CD8-positive, alpha-beta memory T cell (primary cell): ENCODE measurements at places on chromosomes 12 and 14.

DNA sequence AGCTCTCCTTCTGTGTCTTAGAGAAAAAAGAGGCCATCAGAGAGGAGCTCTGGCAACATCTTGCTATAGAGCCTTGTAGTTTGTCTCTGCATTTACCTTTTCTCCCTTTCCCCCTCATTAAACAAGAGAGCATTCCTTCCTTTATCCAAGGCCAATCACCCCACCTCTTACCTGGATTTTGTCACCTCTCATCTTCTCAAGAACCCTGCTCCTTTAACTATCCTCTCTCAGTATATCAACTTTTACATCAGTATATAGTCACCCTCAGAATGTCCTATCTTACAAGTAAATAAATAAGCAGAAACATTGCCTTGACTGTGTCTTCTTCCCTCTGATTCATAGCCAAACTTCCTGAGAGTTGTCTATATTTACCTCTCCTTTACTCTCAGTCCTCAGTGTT is 105.0 kb upstream of the SLC38A2 start:
- DNase-seq: no peak

- DNase-seq: no peak
These were observed 97.0 kb downstream of the PHETA1 start for GRCh38 chr12:111271674-111272418.

GRCh38 chr12:59322473-59322872 is 273.4 kb upstream of the SLC16A7 start:
- DNase-seq: no peak

GRCh38 chr12:47946413-47947323 is 16.7 kb upstream of the TMEM106C start:
- no peak for DNase-seq

DNA sequence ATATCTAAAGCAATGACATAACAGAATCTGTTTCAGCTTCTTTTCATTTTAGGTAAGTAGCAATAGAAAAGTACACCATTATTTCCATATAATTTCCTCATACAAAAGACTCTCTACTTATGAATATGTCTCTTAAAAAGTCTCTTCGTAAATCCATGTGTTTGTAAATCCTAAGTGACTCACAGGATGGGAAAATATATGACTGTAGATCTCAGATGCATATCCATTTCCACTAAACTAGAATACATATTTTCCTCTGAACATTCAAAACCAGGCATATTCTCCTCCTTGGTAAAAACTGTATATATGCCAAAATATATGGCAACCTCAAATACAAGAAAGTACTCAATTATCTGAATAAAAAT is 93.6 kb downstream of the TXNDC16 start:
- DNase-seq: no peak

GRCh38 chr12:15808652-15809051 is 19.5 kb upstream of the EPS8 start:
- no peak for DNase-seq

DNA sequence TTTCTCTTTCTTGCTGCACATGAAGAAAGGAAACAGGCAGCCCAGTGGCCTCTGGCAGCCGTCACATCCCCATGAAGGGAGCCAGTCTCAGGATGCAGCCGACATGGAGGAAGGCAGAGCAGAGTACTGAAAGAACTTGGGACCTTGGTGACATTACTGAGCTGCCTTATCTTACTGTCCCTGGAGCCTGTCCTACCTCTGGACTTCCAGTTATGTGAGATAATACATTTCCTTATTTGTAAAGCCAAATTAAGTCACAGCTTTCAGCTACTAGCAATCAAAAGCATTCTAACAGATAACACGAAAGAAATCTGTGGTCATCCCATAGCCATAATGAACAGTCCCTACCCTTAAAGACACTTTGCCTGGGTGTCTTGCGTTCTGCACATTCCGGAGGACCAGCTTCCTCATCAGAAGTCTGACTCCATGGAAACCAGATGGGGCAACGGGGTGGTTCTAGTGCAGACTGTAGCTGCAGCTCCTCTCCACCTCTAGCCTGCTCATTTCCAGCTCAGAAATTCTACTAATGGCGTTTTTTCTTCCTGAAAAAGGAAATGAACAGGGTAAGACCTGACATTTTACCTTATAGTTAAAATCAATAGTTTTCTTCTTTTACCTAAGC is 7.8 kb upstream of the EGLN3 start:
- no peak for DNase-seq

GRCh38 chr14:85041618-85042017 is 488.3 kb upstream of the FLRT2 start:
- no peak for DNase-seq

DNA sequence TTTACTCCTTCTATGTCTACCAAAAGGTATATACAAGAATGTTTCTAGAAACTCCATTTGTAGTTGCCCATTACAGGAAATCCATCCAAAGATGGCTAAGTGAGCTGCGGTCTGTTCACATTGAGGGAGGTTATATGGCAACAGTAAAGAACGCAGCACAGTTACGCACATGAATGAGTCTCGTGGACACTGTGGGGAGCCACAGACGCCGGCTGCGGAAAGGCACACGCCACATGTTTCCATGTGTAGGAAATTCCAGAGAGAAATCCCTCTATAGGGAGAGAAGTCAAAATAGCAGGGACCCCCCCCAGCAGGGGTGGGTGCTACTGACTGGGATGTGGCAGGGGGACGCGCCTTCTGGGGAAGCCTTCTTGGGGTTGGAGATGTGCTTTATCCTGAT is 139.0 kb upstream of the NCOR2 start:
- no peak for DNase-seq

DNA sequence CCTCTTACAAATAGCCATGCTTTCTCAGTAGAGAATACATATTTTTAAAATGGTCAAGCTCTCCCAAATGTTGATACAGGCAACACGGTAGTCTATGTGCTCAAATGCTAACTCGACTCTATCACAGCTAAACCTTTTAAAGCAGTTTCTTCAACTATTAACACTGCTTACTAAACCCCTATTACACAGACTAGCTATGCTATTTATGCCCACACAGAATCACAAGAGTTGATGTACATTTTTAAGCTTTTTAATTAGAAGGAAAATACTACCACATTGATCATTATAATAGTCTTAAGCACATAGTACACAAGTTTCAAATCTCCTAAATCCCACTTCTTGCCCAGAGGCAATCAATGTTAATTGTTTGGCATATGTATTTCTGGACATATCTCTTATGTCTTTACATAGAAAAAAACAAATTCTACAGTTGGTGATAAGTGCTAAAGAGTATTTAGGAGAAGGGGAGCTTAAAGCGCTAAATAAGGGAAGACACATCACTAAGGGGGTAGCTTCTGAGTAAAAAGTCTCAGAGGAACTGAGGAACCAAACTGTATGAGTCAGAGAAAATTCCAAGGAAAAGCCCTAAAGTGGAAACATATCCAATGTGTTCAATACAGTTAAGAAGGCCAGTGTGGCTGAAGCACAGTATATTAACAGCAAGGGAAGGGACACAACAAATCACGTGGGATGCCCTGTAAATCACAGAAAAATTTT is 13.7 kb downstream of the HNRNPC start:
- no peak for DNase-seq

GRCh38 chr14:68477461-68478085 is 315.3 kb downstream of the ZFP36L1 start:
- DNase-seq: no peak

DNA sequence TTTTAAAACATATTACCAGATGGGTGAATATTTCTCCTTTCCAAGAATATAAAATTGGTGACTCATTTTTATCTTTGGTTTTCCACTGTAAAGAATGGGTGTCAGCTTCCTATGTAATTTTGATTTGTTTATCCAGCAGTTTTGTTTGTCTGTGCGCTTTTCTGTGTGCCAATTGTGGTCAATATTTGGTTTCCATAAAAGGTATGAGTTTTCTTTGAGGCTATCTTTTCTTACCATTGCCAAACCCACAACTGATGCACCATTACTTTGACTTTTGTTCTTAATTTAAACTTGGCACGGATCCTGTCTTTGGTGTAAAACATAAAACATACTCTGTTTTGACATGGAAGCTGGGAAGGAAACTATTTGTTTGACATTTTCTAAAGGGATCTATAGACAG is 78.8 kb upstream of the NAV3 start:
- DNase-seq: no peak

GRCh38 chr12:88579601-88580050 is 645 bp downstream of the KITLG start:
- no peak for DNase-seq

DNA sequence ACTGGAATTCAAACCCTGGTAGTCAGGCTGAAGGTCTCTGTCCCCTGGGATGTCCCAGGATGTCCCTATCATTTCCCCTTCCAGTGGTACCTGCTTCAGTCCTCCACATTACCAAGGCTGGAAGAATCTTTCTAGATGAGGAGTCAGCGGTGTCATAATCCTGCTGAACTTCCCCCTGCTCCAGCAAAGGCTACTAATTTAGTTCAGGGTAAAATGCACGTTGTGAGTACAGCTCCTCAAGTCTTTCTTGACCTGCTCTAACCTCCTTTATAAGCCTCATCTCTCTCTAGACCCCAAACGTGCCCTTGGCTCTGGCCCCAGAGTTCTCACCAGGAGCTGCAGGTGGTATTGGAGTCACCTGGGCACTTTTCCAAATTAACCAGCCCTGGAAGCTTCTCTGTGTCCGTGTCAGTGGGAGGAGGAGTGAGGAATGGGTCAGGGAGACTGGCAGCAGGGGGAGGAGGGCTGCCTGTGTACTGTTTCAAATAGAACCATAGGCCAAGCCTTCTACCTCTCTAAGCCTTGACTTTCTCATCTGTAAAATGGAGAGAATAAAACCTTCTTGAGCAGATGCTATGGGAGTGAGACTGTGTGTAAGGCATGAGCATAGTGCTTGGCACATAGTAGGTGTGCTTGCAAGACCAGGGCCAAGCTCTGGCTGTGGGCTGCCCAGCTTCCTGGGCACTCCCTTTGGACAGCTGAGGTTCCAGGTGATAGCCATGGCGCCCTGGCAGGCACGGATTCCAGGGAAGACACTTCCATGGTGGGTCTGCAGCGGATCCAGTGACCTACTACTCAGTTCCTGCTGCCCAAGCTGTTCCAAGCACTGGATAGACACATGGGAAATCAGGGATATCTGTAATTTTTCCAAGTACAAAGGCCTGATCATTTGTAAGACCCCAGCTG is 24.5 kb downstream of the ASB2 start:
- DNase-seq: no peak

GRCh38 chr14:71694591-71695530 is 237.4 kb upstream of the RGS6 start:
- DNase-seq: no peak

GRCh38 chr12:124388038-124388671 is 93.3 kb downstream of the RFLNA start:
- no peak for DNase-seq

DNA sequence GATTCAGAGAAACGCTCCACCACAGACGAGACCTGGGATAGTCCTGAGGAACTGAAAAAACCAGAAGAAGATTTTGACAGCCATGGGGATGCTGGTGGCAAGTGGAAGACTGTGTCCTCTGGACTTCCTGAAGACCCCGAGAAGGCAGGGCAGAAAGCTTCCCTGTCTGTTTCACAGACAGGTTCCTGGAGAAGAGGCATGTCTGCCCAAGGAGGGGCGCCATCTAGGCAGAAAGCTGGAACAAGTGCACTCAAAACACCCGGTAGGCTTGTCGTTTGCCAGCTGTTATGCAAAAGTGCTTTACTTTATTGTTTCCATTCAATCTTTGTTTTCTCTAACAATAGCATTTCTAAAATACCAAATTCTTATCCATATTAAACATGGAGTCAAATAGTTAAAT is 287.3 kb downstream of the NAV3 start:
- DNase-seq: no peak

DNA sequence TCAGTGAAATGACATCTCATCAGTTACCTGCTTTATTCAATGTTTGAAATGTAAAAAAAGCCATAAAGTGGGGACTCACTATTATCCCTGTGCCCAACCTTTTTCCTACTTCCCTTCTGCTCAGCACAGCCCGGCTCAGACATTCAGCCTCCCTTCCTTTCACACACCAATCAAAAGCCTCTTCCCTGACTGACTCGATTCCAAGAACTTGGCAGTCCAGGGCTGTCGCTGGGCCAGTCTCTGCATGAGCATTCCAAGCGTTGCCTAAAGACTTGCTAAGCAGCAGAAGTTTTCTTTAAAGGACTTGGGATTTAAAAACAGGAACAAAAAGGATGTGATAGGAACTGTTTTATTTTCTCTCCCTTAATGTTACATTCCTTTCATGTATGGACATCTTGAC is 22.7 kb downstream of the ITPR2 start:
- no peak for DNase-seq

GRCh38 chr12:94689002-94689645 is 38.8 kb upstream of the TMCC3 start:
- no peak for DNase-seq

- DNase-seq: no peak
These were observed 245.1 kb upstream of the ATXN7L3B start for GRCh38 chr12:74292351-74293194.
